ENCODE measurements at places on chromosomes 3 and 15.

- DNase-seq = no peak
Observed at GRCh38 chr15:62853841-62854225, 188.7 kb upstream of the TPM1 start.

DNA sequence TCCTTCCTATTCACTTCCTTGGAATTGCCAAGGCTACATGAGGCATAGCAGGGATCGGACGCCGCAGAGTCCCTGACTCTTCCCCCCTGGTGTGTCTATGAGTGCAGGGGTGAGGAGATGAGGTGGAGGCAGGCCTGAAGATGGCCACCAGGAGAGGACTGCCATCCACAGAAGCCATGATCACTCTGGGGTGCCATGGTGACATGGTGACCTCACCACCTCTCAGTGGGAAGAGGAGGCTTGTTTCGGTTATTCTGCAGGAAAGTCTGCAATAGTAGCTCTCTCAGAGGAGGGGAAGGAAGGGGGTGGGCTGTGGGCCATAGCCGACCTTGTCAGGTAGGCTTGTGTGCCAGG is 57.0 kb upstream of the LIMD1 start:
- no peak for DNase-seq

DNA sequence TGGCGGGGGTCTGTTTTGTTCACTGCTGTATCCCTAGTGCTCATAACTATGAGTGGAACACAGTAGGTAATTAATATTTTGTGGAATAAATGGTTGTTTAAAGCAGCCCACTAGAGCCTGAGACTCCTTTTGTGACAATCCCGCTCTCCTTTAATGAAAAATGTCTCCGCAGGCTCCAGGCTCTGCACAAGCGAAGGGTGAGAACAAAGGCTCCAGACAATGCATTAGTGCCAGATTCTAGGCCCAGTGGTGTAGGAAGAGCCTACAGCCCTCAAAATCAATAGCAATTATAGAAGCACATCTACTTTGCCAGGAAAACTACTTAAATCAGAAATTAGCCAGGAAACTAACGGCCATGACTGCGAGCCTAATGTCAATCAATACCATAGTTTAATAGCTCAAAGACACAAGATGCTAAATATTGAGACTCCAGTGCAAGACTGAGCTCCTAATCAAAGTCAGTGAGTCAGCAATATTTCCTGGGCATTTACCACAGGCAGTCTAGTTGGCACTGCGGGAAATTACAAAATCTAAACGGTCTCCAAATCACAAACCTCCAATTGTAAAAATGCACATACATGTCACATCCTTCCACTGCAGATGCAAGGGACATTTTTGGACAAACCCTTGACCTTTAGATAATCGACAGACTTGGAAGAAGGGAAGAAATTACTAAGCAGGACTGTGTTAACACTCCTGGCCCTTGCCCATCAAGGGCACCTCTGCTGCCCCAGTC is 2.3 kb downstream of the ANXA2 start:
- DNase-seq = no peak

DNA sequence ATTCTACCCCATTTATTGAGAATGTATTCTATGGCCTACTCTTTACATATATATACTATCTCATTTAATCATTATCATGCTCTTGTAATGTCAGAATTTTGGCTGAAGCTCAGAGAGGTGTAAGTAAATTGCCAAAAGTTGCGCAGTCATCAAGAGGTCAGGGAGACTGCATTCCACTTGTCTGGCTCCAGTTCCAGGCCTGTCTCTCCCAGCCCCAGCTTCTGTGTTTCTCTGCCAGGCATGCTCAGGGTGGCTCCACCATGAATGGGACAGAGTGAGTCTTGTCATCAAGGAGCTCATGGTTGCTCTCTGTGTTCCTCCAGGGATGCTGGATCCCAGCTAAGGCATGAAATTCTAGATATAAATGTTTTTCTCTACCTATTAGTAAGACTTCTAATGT is 635.1 kb upstream of the MDFIC2 start:
- DNase-seq = no peak

- no peak for DNase-seq
Observed at GRCh38 chr3:62090066-62090465, 283.3 kb downstream of the FEZF2 start.

DNA sequence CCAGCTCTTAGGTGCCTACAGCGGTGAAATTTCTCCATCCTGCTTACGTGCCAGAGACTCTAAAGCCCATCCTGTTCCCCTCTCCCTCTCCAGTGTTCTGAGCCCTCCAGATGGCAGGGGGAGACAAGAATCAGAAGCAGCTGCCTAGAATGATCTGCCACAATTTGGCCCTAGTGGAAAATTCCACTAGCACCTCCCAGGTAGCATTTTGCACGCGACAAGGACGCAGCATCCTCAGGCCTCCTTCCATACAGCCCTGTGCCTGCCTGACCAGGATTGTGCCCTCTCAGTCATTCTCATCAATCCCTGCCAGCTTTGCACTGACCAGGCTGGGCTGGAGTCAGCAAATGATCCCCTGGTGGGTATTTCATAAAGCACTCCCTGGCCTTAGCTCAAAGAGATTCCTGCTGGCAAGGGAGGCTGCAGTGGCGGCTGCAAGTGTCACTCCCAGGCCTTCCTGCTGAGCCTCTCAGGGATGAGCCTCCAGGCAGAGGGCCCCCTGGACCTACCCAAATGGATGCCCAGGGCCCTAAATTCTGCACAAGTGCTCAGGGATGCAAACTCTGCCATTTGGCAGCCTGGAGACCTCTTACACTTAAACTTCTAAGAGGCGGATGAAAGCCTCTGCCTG is 130.2 kb upstream of the ATP2B2 start:
- no peak for DNase-seq
